ENCODE measurements at places on chromosomes 3 and 15.
A peak's percentile ranks its signal among the peaks of the same experiment; 100 is the strongest.

- DNase-seq: peak; percentile 41
Observed at GRCh38 chr3:46881596-46882376, 4.3 kb downstream of the PTH1R start.

DNA sequence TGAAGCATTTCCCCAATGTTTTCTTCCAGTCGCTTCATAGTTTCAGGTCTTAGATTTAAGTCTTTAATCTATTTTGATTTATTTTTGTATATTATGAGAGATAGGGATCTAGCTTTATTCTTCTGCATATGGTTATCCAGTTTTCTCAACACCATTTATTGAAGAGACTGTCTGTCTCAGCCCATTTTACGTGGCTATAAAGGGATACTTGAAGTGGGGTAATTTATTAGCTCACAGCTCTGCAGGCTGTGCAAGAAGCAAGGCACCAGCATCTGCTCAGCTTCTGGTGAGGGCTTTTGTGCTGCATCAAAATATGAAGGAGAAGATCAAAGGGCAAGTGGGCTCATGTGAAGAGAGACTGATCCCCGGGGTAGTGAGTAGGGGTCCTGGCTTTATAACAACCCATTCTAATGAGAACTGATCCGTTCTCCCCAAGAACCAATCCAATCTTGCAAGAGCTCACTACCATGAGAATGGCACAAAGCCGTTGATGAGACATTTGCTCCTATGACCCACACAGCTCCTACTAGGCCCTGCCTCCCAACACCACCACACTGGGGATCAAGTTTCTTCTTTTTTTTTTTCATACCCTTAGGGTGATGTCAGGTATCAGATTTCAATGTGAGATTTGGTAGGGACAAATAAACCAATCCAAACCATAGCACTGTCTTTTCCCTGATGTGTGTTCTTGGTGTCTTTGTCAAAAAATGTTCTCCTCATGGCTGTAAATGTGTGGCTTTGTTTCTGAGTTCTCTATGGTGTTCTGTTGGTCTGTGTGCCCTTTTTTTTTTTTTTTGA lies 63.2 kb downstream of the IQGAP1 start:
- peak; percentile 84 for DNase-seq

GRCh38 chr15:80309769-80310384 lies 57.9 kb upstream of the CTXND1 start:
- peak; percentile 44 for DNase-seq

GRCh38 chr3:39260957-39261356 lies 18.9 kb downstream of the CX3CR1 start:
- DNase-seq: peak; percentile 89

- peak; percentile 14 for DNase-seq
Observed at GRCh38 chr15:69862540-69862939, 235.2 kb downstream of the TLE3 start.

GRCh38 chr15:22968366-22968765 lies 11.8 kb downstream of the CYFIP1 start:
- peak; percentile 91 for DNase-seq

- no peak for DNase-seq
Observed at GRCh38 chr3:73041537-73041936, 19.9 kb upstream of the EBLN2 start.

DNA sequence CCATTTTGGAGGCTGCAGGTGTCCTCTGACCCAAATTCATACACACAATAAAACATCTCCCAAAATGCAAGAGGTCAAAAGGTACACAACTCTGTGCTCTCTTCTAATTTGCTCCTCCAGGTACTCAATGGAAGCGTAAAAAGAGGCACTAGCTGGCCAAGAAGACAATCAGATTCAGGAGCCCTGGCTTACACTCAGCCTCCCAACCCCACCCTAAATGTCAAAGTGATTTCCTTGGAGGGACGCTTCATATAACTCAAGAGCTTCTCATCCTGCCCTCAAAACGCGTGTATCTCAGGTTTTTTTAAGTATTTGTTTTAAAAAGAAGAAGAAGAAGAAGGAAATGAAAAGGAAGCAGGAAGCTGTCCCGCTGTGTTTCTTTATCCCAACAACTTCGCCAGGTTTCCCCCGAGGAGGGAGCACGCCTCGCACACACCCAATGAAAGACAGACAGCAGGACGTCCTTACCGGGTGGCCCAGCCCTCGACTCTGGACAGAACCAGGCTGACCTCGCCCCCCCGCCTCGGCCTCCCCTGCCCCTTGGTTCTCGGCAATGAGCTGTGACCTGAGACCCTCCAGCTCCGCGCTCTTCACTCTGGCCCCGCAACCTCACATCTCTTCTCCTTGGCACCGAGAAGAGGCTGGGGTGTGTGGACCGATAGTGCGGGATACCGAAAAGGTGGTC lies 620.7 kb upstream of the ZNF385D start:
- no peak for DNase-seq

- peak; percentile 82 for DNase-seq
Observed at GRCh38 chr15:101045236-101045646, 126.1 kb downstream of the LRRK1 start.

GRCh38 chr15:74621546-74621920 lies 5.9 kb downstream of the CLK3 start:
- DNase-seq: no peak

Data from EH (cell line).